ENCODE measurements at places on chromosomes 12 and 14.

DNA sequence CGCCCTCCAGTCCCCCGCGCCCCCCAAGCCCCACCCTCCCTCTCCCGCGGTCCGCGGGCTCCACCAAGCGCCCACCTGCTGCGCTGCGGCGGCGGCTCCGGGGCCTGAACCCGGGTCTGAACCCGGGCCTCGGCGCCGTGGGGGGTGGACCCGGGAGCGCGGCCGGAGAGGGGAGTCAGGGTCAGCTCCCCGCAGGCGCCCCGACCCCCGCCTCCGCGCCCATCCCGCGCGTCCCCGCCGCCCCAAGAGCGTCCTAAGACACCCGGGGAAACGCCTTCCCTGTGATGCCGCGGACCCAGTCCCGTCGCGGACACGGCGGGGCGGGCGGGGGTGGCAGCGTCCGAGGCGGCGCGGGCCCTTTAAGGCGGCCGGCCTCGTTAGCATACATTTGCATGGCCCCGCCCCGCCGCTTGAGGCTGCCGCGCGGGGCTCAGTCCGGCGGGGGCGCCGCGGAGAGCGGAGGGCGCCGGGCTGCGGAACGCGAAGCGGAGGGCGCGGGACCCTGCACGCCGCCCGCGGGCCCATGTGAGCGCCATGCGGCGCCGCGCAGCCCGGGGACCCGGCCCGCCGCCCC, at the start of gene MMP17:
Gene MMP17 (plus strand): TSS at position 433 of the 574 bp plus-strand sequence. CDS start 102 bp downstream, at position 535.
- DNase-seq, result peak; percentile 21

DNA sequence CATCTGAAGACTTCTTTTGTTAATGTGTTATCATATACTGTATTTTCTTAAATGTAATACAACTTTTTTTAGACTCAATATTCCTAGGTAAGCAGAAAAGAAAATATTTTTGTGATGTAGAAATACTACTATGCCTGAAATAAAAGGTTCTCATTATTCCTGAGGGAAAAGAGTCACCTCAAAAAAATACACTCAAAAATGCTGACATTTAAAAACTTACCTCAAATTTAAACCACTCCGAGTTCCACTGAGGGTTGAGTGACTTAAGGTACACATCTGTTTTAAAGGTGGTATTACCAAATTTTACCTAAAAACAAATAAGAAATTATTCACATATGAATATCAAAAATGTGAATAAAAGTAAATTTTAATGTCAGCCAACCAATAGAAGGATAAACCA, 9.3 kb downstream of the C2CD5 start:
- no peak for DNase-seq

GRCh38 chr12:92573104-92573503, 129.7 kb upstream of the PLEKHG7 start:
- no peak for DNase-seq

DNA sequence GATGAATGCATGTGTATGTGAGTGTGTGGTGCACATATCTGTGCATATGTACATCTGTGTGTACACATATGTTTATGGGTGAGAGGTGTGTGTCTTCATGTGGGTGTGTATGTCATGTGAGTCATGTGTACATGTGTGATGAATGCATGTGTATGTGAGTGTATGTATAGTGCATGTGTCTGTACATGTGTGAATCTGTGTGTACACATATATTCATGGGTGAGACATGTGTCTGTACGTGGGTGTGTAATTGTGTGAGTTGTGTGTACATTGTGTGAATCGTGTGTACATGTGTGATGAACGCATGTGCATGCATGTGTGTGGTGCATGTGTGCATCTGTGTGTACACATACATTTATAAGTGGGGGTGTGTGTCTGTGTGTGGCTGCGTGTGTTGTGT, 146.9 kb upstream of the TMEM132C start:
- no peak for DNase-seq
